Stimulated activated CD4-positive, alpha-beta T cell treated with anti-CD3 and anti-CD28 coated beads, Interleukin-15, amount 100 ng/mL, for 48 hours (primary cell): ENCODE measurements at places on chromosomes 1 and 21.

DNA sequence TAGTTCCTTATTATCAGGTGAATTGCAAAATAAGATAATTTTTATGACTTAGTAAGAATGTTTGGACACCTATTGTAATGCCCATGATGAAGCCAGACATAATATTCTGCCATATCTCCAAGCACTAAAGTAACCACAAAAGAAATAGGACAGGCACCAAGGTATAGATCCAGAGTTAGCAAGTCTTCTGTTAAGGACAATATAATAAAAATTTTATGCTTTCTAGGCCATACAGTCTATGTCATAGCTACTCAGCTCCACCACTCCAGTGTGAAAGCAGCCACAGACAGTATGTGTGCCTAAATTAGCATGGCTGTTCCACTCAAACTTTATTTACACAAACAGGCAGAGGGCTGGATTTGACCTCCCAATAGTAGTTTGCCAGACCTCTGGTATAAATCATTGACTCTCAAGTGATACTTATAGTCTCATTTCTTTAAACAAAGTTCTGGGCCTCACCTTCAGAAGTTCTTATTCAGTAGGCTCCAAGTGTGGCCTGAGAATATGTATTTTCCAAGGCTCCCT is 88.3 kb downstream of the SCMH1 start:
- no peak for DNase-seq

DNA sequence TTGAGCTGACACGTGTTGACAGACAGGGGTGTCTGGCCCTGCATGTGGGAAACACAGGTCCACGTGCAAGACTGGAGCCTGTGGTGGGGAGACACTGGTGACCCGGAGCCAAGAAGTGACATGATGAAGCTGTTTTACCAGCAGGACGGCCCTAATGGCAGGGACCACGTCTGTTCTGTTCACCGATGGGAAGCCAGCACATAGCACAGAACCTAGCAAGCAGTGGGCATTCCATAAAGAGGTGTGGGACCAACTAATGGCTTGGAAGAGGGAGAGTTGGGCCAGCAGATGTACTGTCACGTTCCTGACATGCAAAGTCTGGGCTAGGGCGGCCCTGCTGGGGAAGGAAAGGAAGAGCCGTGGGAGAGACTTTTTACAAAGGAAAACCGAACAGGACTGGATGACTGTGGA is 15.3 kb downstream of the NAV1 start:
- DNase-seq, result no peak

GRCh38 chr1:115365738-115366137 is 27.7 kb upstream of the NGF start:
- no peak for DNase-seq

GRCh38 chr1:66348776-66349175 is 185.2 kb upstream of the SGIP1 start:
- DNase-seq, result no peak

DNA sequence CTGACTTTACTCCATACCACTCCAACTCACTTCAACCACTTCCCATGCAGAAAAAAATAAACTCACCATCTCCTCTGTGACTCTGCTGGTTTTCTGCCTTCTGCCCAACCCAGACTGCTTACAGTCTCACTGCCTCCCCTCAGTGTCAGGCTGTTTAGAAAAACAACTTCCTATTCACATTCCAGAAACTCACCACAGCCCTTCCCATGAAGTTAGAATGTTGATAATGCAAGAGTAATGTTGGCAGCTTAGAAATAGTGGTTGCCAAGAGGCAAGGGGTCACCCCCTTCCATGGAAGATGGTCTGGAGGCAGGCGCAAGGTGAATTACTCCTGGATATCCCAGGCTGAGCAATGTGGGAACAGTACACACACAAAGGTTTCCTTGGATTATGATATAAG is at the start of gene SELP:
Gene SELP, minus strand, starts transcription at position 119 of the 400 bp plus-strand sequence. Its CDS starts 50 bp downstream, at position 69.
- no peak for DNase-seq

DNA sequence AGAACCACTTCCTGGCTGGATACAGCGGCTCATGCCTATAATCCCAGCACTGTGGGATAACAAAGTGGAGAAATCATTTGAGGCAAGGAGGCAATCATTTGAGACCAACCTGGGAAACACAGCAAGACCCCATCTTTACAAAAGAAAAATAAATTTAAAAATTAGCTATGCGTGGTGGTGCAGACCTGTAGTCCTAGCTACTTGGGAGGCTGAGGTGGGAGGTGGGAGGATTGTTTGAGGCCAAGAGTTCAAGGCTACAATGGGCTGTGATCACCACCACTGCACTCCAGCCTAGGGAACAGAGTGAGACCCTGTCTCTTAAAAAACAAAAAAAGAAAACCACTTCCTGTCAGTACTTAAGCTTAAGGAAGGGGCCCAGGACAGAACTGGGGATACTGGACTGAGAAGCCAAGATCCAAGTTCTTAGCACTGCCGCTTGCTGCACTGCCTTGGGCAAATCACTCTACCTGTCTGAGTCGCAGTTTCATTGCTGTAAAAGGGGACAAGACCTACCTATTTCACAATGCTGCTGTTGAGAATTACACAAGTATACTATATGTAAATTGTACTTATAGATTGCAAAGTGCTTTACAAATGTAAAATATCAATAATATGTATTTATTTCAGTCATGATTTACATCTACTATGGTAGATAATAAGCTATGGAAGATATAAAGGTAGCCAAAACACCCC is 154.9 kb downstream of the RERE start:
- DNase-seq, result no peak

- no peak for DNase-seq
These were observed 34.2 kb upstream of the ABCD3 start for GRCh38 chr1:94383966-94384408.

GRCh38 chr1:66947267-66947666 is 22.5 kb downstream of the MIER1 start:
- DNase-seq, result no peak

DNA sequence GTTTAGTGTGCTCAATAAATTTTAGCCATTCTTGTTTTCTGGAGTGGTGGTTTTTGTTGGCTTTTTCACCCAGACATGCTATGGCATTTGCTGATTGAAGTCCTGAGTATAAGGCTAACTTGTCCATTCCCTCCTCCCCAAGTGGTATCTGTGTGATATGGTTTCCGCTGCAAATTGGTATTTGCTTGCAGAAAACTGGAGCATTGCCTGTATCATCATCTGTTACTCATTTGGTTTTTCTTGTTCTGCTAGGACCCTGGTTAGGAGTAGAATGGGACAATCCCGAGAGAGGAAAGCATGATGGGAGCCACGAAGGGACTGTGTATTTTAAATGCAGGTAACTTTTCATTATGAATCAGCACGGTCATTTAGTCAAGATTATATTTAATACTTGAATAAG is 34.0 kb downstream of the TBCE start:
- DNase-seq, result no peak

DNA sequence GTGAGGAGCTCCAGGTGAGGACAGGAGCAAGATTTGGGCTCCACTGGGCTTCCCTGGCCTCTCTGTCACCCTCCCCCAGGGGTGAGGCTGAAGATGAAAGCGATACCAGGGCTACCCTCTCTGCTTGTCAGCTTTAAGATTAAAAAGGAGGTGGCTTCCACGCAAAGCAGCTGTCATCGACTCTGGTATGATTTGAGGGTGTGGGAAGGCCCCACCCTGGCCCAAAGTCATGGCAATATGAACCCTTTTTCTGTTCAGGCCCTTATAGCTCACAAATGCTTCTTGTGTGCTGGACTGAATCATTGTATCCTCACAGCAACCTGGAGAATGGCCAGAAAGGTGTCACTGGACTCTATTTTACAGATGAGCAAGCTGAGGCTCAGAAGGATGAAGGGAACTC is 41.6 kb downstream of the NUAK2 start:
- DNase-seq, result no peak

DNA sequence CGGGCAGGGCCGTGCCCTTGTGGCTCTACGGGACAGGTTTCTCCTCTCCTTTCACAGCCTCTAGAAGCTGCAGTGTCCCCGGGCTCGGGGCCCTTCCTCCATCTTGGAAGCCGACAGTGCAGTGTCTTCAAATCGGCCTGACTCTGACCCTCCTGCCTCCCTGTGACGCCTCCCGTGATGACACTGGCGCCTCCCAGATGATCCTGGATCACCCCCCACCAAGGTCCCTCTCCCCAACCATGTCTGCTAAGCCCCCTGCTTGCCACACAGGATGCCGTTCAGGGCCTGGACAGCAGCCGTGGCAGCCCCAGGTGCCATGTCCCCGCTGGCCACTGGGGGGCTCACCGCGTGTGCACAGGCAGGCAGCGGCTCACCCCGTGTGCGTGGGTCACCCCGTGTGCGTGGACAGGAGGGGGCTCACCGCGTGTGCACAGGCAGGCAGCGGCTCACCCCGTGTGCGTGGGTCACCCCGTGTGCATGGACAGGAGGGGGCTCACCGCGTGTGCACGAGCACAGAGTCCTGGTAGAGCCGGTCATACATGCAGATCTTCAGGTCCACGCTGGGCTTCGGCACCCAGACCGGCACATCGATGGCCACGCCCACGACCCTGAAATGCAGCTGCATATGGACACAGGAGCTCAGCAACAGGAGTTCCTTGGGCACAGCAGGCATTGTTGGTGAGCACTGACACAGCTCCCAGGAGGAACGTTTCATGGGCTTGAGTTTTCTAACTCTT is 24.9 kb upstream of the TMEM52 start:
- DNase-seq, result peak; percentile 43

- DNase-seq, result no peak
These were observed 121.5 kb downstream of the CAMTA1 start for GRCh38 chr1:6906783-6907182.

- no peak for DNase-seq
These were observed at the start of gene ZBTB18 for GRCh38 chr1:244050835-244051444. TSS of gene ZBTB18 (plus strand) at chr1:244051283. CDS start at chr1:244051432, 149 bp downstream.

- DNase-seq, result no peak
These were observed 414 bp downstream of the TMEM51 start for GRCh38 chr1:15153842-15154479.

DNA sequence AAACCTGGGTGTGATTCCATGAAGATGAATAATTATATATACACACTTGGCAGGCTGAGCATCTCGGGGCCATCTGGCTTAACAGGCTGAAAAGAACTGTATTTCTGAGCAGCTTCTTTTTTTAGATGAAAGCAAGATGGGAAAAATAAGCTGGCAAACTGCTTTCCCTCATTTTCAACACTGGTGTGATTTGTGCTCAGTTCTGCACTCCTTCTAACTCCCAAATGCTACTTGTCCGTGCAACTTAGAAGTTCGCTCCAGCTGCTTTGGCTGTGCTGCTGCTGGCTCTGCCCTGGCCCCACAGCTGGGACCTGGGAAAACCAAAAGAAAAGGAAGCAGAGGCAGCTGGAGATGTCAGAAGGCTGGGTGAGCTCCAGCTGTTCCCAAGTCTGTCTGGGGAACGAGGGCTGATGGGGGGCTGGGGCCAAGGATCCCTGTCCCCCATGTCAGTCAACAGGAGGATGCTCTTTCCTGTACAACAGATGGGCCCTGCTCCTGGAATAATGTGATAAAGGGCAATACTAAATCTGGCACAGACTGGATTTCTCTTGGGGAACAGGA is 44.9 kb downstream of the PAFAH2 start:
- DNase-seq, result no peak

GRCh38 chr1:223225061-223225460 is 82.0 kb upstream of the TLR5 start:
- DNase-seq, result no peak

DNA sequence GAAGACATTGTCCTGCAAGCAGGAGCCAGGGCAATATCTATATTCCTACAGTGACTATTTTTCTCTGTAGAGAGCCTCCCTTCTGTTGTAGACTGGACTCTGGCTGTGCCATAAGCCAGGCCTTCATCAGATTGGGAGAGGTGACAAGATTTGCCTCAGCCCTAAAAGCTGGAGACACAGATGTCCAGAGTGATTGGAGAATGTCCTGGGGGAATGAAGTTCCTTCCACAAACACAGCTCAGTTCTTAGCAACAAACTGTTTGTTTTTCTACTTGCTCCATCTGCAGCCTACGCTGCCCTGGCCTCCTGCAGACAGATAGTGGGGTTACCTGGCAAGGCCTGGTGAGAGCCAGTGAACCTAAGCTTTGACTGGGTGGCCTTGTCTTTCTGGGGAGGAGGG is 29.9 kb upstream of the SNX27 start:
- no peak for DNase-seq

DNA sequence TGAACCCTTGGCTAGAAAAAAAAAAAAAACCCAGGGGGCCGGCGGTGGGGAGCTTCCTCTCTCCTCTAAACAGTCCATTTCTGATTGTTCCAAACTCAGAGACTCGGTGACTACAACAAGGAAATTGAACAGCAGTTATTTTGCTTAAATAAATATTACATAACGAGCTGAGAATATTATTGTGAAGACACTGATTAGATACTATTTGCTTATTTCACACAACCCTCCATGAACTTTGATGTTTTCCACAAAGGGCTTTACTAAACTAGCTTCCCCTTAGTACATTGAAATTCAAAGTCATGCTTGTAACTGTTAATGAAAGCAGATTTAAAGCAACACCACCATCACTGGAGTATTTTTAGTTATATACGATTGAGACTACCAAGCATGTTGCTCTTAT is at the start of gene CFHR5:
Gene CFHR5, plus strand, starts transcription at position 279 of the 400 bp plus-strand sequence. Its CDS starts 109 bp downstream, at position 388.
- DNase-seq, result no peak

- DNase-seq, result no peak
These were observed 5.7 kb upstream of the KRTAP12-1 start for GRCh38 chr21:44687671-44688070.

DNA sequence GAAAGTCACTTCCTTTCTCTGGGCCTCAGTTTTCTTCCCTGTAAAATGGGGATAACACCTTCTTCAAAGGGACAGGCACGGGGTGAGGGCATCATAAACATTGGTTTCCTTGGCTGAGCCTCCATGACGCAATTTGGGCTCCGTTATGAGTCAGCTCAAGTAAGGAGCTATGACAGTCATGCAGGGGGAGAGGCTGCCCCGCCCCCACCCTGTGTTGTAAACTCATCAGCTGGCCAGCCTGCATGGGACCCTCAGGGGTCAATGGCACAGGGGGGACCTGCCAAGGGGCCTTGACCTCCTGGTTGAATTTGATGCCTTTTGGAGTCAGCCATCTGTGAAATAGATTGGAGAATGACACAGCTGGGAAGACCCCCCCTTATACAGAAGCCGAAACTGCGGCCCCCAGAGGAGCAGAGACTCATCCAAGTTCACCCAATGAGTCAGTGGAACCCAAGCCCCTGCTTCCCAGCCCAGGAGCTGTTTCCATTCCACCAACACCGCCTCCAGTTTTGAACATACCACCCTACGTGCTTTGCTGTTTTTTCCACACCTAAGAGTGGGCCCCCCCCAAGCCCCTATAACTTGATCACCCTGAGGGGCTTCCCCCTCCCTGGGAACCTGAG is 36.8 kb upstream of the RUNX3 start:
- peak; percentile 82 for DNase-seq

GRCh38 chr1:79914896-79915295 is 908.4 kb upstream of the ADGRL4 start:
- no peak for DNase-seq
